ENCODE measurements at places on chromosomes 7 and 10.

DNA sequence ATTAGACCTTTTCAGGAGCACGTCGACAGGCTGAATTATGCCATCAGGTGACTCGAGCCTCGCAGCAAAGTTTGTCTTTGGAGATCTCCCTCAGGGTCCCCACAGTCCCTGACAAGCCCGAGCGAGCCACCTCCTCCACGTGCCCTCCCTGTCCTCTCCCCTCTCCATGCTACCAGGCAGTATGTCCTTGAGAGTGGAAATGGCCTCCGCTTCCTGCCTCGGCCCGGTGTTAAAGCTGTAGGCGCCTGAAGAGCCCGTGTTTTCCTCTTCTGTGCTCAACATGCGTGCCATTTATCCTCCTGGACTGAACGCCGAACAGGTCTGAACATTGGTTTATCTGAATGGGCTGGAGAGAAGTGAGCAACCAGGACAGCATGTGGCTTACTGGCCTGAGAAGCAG, 82.6 kb downstream of the GPR26 start:
- no peak for DNase-seq

- no peak for DNase-seq
Measured at GRCh38 chr10:71389768-71390460, 6.8 kb upstream of the CDH23 start.

DNA sequence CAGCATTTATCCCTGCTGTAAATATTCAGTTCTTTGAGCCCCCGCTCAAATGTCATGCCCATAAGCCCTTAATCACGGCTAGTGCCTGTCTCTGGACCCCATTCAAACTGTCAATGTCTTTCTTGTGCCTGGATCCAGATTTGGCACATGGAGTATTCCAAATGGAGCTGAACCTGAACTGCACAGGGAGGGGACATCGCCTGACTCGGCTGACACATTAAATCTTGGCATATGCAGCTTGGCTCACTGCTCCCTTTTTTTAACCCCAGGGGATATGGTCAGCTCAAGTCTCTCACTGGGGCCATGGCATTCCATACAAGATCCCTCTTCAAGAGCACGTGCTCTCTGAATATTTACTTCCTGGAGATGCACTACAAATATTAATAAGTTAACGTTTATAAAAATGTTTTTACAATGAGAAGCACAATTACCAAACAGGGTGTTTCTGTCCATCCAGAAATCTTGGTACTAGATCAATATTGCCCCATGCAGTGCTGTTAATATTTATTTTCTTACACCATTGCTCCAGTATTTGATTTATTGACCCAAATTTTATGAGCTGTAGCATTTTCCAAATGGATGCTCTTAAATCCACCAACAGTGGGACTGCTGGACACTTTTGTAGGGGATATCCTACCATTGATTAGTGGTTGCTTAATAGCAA, 57.4 kb downstream of the FGFR2 start:
- DNase-seq, result no peak

DNA sequence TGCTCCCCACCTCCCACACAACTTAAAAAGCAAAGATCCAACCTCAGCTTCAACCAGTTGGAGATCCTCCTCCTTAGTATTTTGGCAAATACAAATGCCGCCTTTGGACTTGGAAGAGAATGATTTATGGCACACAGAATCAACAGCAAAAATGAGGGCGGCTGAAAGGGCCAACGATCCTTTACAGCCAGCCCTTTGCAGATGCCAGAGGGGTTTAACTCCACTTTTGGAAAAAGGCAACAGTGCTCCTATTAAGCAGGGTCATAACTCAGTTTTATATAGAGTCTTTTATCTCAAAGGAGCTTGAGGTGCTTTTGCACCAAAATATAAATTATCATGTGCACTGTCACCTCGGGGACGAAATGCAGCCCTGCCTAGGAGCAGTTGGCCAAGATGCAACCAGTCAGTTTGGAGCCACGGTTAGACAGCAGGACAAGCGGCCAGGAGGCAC, 56.7 kb upstream of the JCAD start:
- no peak for DNase-seq

DNA sequence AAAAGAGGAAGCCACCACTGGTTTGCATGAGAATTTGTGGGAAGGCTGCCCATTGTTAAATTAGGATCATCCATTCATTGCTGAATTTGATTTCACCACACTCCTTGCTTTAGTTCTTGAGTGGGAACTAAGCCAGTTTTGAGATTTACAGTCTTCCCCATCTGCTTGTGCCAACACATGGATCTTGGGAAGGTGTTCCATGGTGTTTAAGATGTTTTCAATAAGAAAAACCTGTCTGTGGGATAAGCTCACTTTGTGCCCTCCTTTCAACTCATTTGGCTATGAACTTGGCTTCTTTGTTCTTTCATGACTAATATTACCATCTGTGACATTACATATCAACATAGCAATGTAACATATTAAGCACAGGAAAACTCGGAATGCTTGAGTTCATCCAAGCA, 73.2 kb downstream of the INHBA start:
- DNase-seq, result no peak

GRCh38 chr10:125121003-125121402, 39.4 kb downstream of the CTBP2 start:
- DNase-seq, result no peak

DNA sequence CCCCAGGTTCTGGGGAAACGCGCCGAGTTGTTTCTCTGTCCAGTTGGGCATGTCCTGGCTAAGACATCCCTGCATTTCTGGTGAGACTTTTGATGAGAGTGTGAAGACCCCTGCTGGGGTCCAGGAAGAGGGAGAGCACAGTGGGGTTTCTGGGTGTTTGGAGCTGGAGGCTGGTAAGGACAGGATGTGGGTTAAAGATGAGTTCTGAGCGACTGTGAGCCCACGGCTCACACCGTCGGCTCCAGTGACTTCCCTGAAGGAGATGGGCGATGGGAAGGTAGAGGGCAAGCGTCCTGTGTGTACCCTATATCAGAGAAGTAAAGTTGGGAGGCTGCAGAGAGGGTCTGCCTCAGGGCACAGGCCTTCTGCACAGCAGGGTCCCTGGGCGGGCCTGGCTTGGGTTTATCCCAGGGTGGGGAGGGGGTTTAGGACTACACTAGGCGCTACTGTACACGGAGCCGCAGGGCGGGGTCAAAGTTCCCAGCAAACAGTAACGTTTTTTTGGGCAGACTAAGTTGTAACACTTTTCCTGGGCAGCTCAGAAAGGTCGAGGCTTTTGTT, 3.6 kb downstream of the EMX2 start:
- DNase-seq, result no peak

- DNase-seq, result no peak
Measured at GRCh38 chr10:87038786-87039185, 18.7 kb downstream of the FAM25A start.

DNA sequence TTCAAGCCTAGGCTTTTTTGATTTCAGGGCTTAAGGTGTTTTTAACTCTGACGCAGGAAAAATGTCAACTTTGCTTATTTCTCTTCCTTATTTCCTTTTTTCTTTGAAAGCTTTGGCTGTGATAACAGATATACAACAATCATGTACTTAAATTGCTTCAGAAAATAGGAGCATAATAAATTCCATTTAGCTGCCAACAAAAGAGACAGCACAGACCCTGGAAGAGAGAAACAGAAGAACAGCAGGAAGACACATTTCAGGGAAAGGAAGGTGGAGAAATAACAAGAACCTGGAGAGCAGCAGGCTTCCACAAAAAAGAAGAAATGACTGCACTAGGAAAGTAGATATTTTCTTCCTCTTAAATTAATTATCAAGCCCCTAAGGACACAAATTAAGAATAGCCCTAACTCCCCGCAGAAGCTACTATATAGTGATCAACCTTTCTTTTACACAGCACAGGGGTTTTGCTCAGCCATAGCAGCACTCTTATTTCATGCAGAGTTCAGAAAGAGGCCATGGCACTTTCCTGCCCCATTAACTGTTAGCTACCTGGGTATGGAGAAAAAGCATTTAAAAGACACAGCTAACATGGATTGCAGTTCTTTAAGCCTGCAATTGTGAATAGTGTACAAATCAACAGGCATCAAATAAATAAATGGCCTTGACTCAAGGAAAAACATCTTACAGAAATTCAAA, 61.5 kb downstream of the IQUB start:
- no peak for DNase-seq

DNA sequence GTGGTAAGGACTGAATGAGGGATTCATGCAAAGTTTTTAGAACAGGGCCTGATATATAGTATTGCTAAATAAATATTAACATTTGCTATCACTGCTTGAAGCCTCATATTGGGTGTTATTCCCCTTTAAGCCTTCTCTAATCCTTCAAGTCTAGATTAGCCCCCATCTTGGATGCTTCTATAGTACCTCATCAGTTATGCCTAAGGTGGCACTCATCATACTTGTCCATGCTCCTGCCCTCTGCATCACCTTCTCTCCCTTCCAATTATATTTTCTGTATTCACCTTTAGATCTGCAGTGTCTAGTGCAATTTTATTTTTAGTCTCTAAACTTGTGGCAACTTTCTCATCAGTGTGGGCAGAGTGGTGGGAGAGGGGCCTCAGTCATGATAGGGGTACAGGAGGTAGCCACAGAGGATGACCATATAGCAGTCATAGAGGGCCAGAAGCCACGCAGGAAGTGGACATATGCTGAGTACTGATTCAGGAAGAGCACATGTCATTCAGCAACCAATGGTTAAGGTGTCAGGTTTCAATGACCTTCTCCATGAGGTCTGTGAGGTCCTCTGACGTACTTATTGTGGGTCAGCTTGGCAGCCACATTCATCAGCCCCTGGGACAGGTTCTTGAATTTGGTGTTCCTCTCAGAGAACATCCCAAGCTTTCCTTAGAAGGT, 2.5 kb downstream of the ENTPD1 start:
- DNase-seq, result no peak

DNA sequence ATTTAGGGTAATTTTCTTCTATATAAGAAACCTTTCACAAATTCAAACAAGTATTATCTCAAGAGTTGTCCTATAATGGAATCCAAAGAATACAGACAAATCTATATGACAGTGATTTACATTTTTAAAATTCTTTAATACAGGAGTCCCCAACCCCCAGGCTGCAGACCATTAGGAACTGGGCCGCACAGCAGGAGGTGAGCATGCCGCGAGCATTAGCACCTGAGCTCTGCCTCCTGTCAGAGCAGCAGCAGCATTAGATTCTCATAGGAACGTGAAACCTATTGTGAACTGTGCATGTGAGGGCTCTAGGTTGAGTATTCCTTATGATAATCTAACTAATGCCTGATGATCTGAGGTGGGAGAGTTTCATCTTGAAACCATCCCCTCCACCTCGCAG, 37.7 kb downstream of the SNX13 start:
- no peak for DNase-seq

- DNase-seq, result no peak
Measured at GRCh38 chr10:82171899-82172298, 296.9 kb downstream of the NRG3 start.

DNA sequence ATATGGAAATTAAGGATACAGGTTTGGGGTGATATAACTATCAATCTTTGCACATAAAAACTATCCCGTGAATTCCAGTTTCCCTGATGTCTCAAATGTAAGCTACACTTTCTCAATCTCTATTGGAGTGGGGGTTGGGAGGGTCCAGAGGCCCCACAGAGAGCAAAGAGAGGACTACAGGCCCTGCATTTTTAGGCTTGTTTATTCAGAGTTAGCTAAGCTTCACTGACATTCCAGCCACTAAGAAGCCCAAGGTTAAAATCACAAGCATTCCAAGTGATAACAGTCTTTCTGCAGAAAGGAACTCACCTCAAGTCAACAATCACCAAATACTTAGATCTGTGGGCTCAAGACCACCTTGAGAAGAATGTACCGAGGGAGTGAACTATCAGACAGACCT, 31.6 kb upstream of the LAMB1 start:
- peak; percentile 33 for DNase-seq

GRCh38 chr10:113041324-113041723, 91.3 kb downstream of the TCF7L2 start:
- DNase-seq, result no peak

DNA sequence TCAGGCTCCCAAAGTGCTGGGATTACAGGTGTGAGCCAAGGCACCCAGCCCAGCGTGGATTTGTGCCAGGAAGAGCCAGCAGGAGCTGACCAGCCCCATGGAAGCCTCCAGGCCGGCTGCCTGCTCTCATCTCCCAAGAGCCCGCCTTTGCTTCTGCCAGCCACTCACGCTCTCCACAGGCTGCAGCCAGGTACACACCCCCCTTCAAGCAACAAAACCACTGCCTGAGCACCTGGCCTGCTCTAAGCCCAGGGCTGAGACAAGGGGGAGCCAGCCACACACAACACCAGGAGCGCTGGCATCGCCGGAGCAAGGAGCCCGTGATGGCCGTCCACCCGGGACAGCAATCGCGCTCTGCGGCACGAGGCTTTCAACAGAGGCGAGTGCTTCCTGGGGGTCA, 34.5 kb downstream of the MAD1L1 start:
- no peak for DNase-seq

DNA sequence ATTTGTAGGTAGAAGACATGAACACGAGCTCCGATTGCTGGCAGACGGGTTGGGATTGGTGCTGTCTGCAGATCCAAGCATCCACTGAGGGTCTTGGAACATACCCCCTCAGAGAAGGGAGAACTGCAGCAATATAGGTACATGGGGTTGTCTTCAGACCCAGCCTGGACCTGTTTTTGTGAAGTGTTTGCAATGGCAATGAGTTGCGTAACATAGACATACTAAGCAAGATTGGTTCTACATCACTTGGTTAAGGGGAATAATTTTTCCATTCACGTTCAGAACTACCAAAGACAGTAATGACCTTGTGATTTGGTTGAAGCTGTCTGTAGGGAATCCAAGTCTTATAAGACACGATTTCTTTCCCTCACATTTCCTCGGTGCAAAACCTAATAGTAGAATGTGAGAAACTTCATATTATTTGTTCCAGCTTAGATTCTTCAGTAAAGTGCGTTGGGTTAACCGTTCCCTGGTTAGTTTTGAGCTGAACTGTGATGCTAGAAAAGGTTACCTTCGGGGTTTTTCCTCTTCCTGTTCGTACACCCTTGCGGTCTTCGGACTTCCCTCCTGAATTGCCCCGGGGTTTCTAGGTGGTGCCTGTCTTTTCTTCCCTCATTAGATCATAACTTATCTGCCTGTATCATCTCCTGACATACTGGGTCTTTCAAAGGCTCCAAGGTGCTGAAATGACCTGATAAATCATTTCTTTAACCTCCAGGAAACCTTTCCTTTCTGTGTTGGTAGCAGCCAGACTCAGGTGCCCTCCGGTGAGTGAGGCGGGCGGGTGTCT, 14.4 kb downstream of the PROSER2 start:
- no peak for DNase-seq

DNA sequence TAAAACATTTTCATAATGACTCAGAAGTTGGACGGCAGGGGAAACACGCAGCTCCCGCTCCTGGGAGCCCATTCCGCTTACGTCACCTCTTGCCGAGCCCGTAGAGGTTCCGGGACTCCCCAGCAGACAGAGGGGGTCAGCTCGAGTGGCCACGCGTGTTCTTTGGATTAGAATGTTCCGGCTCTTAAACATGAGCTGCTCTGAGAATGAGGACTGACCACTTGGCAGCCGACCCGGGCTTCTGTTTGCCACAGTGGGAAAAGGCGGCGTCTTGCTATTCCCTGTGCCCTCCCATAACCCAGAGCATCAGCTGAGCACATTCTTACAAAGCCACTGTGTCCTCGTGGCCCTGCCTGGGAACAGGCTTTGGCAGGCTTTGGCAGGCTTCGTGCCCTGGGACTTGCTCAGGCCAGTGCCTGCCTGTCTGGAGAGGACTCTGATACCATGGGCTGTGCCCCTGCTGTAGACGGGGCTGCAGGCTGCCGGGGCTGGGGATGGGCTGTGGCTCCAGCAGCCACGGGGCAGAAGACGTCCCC, 40.1 kb downstream of the PFKP start:
- no peak for DNase-seq

Data from iPS DF 19.7 (cell line).